ENCODE measurements at places on chromosomes 5 and 9. TPM values are rescaled to one million over a fixed set of nuclear protein-coding genes. Genes with fewer than 3 reads are reported as not detected.

Gene NR4A3
- 8.9 TPM for total RNA-seq

Gene ACSL6
- total RNA-seq: 0.17 TPM

Gene ATOX1
- 51.4 TPM for total RNA-seq

Gene FAM221B
- total RNA-seq: not detected
